ENCODE measurements at places on chromosomes 2 and 18.

- DNase-seq: no peak
Measured at GRCh38 chr2:171407030-171407675, 26.6 kb downstream of the METTL8 start.

- no peak for DNase-seq
Measured at GRCh38 chr18:36530676-36531405, 233.3 kb downstream of the FHOD3 start.

DNA sequence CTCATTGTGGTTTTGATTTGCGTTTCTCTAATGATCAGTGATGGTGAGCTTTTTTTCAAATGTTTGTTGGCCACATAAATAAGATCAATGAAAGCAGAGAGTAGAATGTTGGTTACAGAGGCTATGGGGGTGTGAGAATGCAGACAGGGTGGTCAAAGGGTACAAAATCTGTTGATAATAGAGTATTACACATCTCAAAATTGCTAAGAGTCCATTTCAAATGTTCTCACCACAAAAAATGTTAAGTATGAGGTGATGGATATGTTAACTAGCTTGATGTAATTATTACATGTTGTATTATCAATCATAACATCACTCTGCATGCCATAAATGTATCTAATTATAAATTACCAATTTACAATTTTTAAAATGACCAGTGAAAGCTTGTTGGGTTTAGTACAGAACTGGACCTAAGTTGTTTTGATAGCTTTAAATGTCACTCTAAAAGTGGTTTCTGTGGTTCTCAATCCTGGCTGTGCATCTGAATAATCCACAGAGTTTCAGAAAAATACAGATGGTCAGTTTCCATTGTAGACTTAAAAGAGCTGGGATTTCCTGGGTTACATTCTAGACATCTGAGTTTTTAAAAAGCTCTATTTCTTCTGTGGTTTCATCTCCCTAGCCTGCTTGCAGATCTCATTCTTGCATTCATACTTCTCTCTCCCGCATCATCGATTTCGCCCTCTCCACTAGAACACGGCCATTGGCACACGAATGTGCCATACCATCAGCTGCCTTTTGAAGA is 286.0 kb upstream of the LYPD1 start:
- DNase-seq: no peak

GRCh38 chr2:204863336-204863735 is 318.1 kb downstream of the PARD3B start:
- DNase-seq: no peak

Measured in anterior cingulate cortex (tissue), 58 donors.